HL-60 (cell line): ENCODE measurements at places on chromosomes 5 and 9.
A peak's percentile ranks its signal among the peaks of the same experiment; 100 is the strongest.

DNA sequence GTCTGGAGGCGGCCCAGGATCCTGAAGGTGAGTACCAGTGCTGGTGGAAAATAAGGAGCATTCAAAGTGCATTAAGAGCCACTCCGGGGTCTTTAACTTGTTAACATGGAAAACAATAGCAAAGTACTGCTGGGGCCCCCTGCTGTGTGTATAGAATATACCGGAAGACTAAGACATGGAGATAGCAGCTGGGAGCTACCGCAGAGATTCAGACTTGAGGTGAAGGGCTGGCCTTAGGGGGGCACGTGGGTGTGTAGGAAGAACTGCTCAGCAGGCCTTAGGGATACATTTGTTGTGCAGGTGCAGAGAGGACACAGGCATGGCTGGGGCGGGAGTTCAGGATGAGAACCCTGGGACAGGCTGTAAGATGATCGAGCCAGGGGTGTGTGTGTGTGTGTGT lies 1.2 kb upstream of the DMRT1 start:
- DNase-seq, result no peak

- no peak for DNase-seq
Observed at GRCh38 chr9:100661668-100662067, 83.8 kb downstream of the CAVIN4 start.

DNA sequence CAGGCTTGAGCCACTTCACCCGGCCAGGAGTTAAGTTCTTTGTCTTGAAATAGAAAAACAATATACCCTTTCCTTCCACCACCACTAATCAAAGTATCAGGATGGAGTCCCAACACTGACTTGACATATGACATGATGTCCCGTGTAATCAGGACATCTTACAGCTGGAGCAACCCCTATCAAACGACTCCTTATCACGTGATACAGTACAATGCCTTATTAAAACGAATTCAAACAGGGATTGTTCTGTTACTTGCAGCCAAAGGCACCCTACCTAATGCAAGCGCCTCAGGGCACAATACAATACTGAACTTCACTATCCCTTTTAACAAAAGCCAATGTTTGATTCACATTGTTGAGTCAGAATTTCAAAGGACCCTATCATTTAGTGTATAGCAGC lies 261.3 kb downstream of the SLIT3 start:
- DNase-seq, result no peak

DNA sequence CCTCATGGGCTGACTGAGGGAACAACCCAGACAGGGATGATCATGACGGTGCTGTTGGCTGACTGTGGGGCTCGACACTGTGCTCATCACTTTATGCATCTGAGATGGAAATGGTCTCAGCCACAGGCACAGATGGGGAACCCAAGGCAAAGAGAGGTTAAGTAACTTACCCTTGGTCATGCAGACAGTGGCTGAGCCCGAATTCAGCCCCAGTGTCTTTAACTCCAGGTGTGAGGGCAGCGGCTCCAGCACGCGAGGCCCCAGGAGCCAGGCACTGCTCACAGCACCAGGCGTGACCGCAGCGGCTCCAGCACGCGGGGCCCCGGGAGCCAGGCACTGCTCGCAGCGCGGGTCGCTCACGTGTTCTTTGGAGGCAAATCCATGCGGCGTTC lies 45.3 kb upstream of the FCN1 start:
- DNase-seq, result no peak

DNA sequence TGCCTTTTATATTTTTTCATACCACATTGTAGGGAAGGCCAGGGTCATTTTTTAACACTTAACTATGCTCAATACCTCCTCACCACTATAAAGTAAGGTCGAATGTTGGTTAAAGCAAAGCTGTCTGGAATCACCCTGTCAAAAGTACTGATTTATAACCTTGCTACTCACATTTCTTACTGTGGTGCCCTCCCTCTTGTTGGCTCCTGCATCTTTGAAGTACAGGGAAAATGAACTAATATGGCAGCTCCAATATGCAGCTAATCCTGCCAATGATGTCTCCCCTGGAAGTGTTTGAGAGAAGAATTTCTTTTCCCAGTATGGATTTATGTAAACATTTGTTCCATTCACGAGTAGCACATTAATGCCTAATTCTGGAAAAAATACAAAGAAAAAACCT lies 108.4 kb upstream of the RPS23 start:
- DNase-seq, result no peak

DNA sequence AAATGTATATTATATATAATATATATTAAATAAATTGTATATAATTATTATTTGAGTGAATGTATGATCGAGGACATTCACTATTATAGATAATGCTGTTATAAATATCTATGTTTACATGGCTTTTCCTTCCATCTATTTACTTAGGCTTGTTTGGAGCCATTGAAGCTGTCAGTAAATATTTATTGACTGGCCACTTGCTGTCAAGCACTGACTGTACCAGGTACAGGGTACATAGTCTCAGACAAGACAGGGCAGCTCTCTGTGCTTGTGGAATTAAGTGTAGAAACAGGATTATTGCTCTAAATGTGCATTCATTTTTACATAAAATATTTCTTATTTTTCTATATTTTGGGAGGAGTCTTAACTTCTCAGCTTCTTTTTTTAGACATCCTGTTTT lies 16.4 kb downstream of the FAXDC2 start:
- DNase-seq, result no peak

DNA sequence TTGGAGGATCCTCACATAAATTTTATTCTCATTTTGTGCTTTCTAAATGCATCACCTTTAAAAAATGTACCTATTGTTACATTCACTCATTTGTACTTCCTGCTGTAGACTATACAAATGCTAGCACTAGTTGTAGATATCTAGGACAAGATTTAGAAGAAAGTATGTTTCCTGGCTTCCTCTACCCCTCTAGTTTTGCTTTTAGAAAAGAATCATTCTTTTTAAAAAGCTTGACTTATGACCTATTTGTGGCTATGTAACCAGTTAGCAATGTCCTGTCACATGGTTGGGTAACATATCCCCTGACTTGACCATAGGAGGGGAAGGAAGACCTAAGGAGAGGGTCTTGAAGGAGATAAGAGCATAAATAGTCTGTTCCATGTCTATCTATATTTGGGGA lies 13.3 kb downstream of the CAMK4 start:
- no peak for DNase-seq

- no peak for DNase-seq
Observed at GRCh38 chr5:159010661-159011442, 88.9 kb downstream of the EBF1 start.

- DNase-seq, result no peak
Observed at GRCh38 chr5:59264639-59265245, 628.8 kb downstream of the PDE4D start.

- DNase-seq, result no peak
Observed at GRCh38 chr5:111704452-111705085, 52.4 kb downstream of the NREP start.

DNA sequence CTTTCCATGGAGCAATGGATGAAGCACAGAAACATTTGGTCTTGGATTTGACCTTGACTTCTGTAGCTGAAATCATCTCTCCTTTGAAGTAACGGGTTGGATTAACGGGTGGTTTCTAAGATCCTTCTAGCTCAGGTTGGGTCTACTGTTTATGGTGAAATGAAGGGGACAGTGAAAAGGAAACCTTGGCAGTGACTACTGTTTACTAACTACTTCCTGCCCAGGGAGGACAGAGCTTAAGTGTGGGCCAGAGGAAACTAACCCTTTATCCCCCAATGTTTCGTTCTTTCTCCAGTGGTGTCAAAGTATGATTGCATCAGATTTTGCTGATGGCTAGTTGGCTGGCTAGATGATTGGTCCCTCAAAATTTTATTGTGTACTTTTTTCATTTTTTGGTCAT lies 22.2 kb downstream of the SKP2 start:
- no peak for DNase-seq

DNA sequence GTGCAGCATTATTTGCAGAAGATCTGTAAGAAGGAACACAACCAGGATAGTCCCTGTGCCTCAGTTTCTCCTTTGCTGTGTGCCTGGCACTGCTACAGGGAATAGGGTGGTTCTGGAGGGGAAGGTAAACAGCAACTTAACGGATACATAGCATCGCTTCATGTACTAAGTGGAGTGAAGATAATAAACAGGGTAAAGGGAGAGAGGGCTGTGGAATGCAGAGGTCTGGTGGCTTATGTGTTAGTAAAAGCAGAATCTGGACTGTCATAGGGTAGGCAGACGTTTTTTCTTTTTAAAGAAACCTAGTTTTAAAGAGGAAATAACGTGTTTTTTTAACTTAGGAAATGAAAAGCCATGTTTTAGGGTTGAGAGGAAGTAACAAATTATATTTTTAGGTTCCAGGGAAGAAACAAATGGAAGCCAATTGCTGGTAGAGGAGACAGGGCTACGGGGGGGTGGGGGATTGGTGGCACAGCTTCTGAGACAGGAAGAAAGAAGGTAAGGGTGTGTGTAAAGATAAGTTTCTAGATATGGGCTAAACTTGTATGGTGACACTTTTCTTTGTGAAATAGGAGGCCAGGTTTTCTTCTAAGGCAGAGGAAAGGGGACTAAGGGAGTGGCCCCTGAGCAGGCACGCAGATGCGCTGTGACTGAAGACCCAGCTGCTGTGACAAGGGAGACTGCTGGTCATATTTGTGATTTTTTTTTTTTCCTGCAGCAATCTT lies 1.3 kb downstream of the GNG10 start:
- DNase-seq, result no peak

GRCh38 chr9:112338561-112338960 lies 5.1 kb upstream of the PTBP3 start:
- DNase-seq, result no peak

DNA sequence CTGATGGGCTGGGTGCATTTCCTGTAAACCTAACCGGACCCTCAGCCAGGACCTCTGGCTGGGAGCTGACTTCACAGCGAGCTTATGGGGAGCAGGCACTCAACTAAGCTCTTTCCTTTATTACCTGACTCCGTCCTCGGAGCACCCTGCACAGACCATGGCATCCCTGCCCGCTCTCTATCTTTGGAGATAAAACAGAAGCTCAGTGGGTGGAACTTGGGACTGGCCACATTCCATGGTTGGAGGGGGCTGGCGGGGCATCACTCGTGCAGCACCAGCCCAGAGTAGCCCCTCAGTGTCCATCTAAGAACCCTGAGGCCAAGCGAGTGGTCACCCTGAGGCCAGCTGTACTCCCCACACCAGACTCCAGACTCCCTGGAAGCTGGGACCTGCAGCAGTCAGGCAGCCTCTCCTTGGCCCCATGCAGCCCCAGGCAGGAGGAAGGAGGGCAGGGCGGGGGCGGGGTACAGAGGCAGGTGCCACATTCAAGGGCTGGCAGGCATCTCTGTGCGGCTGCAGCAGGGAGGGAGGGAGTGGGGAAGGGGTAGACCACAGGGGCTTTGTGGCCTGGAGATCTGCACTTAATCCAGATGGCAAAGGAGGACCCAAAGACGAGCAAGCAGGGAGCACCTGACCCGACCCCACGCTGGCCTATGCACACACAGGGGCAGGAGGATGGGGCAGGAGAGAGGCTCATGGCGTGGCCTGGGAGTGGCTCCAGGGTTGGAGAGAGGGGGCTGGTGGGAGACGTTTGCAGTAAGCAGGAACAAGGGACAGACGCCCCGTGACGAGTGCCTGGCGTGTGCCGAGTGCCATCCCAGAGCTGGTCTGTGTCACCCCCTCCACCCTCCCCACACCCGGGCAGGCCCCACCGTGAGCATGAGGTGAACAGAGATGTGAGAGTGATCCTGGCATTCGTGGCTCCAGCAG lies 26.1 kb downstream of the GLT6D1 start:
- DNase-seq, result no peak

- no peak for DNase-seq
Observed at GRCh38 chr9:108273988-108274387, 581.8 kb downstream of the ACTL7B start.

GRCh38 chr5:67243944-67244343 lies 47.3 kb upstream of the CD180 start:
- no peak for DNase-seq

DNA sequence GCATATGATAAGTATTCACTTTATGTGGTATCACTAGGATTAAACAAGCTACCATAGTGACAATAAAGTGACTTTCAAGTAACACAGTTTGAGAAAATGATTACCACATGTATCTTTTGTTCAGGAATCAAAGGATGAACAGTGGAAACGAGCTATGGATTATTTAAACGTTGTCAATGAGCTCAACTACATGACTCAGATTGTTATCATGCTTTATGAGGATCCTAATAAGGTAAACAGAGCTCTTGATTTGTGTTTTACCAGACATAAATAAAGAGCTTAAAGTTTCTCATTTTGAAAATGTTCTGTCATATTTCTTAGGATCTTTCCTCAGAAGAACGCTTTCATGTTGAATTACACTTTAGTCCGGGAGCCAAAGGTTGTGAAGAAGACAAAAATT lies 57.4 kb downstream of the PPIP5K2 start:
- DNase-seq, result no peak

DNA sequence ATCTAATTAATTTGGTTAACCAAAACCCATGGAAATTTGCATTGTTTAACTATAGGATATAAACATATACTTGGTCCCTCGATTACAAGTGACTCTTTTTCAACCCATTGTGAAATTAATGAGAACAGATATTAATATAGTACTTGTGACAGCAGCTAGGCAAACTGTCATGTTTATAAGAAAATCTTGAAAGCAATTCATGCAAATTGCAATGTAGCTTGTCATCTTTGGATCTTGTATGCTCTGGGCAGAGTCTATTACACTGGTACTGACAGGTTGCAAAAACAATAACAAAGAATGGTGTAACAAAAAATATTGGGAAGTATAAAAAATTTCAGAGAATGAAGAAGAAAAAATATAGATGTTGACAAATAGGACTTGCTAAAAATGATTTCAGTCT lies 941.0 kb downstream of the DNAH5 start:
- DNase-seq, result no peak

GRCh38 chr9:92605224-92605623 lies 64.7 kb downstream of the IPPK start:
- no peak for DNase-seq

- DNase-seq, result no peak
Observed at GRCh38 chr9:133397370-133397769, 20.4 kb downstream of the REXO4 start.

DNA sequence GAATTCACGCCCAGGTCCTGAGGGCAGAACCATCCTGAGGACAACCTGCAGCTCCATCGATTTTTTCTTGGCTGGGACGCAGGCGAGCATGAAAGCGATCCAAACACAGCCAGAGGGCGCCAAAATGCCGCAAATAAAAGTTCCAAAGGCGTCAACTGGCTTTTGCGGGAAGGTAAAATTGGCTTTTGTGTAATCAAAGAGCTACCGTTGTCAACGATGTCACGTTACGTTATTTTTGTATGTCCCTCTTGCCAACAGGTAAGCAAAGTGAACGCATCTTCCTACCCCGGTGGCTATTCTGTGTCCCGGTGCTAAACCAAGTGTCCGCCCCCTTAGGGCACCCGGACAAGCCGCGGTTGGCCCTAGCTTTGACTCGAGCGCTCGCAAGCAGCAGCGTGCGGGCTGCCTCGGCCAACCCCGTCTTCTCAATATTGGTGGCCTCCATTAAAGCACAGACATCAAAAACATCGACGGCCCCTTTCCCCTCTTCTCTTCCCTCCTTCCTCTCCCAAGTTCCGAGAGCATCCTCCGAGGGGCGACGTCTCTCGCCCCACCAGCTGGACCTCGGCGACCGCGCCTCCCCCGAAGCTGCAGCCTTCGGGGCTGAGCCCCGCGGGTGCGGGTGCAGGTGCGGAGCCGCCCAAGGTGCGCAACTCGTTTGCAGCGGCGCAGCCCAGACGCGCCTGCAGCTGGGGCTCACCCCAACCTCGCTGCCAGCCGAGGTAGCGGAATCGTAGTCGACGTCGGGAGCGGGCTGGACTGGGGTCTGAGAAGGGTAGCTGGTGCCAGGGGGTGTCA lies 1.1 kb upstream of the BASP1 start:
- peak; percentile 85 for DNase-seq
